Cerebellar cortex (tissue), 1 donor: ENCODE measurements at places on chromosomes 1 and 21.

GRCh38 chr1:228865627-228866330, 130.5 kb downstream of the RHOU start:
- no peak for DNase-seq

DNA sequence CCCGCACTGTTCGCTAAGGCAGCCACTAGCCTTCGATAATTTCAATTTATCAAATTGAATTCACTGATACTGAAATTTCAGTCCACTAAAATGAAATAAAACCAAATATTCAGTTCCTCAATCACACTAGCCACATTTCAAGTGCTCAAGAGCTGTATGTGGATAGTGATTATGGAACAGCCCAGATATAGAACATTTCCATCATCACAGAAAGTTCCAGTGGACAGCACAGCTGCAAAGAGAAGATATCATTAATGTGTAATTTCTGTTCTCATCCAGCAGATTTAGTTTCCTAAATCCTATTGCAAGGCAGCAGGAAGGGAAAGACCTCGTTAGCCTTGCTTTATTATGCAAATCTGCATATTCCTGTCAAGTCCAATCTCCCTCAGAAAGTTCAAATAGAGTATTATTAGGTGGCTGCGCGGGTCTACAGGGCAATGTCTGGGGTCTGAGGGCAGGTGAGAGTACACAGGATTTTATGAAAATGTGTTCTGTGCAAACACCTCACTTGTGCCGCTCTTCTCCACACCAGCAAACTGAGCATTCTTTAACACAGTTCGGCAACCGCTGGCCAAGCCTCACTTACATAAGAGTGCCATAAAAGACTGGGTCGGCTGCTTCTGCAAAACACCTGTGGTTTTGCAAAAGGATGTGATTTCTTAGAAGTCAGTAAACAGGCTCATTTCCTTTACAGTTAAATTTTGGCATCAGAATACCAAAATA, 22.4 kb downstream of the CAPZB start:
- DNase-seq, result no peak

DNA sequence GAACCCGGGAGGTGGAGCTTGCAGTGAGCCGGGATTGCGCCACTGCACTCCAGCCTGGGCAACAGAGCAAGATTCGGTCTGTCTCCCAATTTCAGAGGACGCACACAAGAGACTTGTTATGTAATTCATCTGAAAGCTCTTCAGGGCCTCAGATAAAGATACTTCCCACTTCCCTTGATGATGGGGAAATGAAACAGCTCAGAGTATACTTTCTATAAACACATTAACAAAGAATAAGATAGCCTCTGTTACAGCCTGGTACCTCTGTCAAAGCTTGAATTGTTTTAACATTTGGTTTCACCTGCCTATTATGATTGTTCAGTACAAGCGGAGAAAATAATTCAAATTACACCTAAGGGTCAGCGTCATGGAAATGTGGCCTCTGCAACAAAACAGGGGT, 622.9 kb upstream of the ADGRL4 start:
- no peak for DNase-seq

DNA sequence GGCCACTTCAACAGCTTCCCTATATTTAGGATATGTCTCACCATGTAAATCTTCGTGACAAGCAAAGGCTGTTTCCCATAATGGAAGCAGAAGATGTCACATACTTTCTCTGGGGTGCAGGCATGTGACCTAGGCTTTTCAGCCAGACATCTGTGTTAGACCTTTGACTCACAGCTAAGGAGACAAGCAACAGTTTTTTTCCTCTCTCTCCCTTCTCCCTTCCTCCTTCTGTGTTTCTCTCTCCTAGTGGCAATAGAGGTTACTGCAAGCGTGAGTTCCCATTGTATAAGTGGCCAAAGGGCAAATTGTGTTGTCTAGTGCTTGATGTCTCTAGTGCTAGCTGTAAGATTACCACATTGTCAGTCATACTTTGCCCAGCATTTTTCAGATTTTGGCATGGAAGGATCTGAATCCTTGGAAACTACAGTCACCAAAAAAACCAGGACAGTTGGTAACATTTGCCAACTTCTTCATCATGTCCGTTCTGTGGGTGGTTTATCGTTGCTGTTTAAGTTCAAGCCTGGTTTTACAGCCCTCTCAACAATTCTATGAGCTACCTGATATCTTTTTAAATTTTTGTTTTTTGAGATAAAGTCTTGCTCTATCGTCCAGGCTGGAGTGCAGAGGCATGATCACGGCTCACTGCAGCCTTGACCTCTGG, 44.4 kb upstream of the RABGAP1L start:
- DNase-seq, result peak; percentile 60

DNA sequence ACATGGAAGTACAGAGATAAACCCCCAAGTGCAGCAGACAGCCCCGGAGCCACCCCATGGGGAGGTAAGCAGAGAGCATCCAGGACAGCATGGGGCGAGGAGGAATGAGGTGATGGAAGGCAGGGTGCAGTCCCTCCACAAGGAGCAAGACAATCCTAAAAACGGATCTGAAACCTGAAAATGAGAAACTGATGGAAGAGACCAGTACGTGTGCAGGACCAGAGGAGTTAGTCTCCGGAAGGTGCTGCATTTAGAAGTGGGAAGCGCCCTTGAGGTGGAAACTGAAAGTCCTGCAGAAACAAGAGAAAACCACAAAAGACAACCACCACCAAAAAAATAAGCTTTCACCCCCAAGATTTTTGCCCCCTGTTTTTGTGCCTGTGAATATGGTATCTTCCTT, 17.4 kb upstream of the DDOST start:
- DNase-seq, result no peak

- DNase-seq, result peak; percentile 61
These were observed 42.4 kb downstream of the AKNAD1 start for GRCh38 chr1:108814343-108815125.

DNA sequence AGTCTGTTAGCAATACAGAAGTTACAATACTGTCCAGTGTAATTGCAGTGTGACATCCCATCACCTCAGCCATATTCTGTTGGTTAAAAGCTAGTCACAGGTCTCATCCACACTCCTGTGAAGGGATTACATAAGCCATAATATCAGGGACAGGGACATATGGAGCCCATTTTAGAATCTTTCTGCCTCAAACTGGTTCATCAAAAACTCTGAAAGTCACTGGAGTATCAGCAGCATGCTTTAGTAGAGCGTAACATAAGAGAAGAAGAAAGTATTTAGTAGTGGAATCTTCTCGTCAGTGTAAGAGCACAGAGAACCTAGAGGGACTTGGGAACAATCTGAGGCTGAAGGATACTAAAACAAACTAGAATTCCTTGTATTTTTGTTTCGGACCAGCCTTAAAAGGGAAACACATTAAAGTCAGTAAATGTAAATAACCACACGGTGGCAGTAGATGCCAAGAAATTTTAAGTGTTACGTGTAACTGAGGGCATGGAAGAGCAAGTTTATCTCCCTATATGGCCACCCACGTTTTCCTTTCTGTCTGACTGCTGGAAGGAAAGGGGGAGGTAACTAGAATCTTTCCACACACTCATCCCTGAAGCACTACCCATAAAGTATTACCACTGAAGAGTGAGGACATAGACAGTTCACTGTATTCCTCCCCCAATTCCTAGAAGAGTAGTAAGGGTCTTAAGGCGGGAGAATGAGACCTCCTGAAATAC, 41.6 kb upstream of the AGL start:
- DNase-seq, result peak; percentile 85

GRCh38 chr1:157893686-157894085, 52.1 kb upstream of the CD5L start:
- DNase-seq, result no peak

DNA sequence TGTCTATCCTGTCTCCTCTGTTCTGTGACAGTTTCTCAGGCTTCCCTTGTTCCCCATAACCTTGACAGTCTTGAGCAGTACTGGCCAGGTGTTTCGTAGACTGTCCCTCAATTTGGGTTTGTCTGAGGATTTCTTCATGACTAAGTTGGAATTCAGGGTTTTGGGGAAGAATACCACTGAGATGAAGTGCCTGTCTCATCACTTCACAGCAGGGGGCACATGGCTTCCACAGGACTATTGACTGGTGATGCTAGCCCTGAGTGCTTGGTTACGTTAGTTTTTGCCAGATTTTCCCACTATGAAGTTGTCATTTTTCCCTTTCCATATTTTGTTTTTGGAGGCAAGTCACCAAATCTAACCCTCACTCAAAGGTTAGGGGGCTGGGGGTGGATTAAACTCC, 45.7 kb downstream of the CDCP2 start:
- DNase-seq, result no peak

DNA sequence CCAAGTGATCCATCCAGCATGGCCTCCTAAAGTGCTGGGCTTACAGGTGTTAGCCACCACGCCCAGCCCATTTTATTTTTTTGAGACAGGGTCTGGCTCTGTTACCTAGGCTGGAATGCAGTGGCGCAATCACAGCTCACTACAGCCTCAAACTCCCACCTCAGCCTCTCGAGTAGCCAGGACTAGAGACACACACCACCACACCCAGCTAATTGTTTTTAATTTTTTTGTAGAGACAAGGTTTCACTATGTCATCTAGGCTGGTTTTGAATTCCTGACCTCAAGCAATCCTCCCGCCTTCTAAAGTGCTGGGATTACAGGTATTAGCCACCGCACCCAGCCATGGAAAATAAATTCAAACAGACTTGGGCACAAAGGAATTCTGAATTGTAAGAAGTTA, 31.9 kb downstream of the PUM1 start:
- no peak for DNase-seq

DNA sequence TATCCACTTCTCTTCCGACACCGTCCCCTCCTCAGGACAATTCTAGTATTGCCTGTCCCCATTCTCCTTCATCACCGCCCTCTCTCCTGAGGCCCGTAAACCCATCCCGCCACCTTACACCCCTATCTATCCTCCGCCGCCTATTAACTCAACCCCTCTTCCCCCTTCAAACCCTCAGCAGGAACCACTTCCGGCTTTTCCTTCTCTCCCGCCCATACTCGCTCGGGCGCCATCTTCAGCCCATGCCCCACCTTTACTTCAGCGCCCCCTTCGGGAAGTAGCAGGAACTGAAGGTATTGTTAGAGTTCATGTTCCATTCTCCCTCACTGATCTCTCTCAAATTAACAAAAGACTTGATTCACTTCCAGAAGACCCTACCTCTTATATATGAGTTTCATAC, 31.6 kb downstream of the VN1R5 start:
- no peak for DNase-seq
